ENCODE measurements at places on chromosomes 11 and 22.
A peak's percentile ranks its signal among the peaks of the same experiment; 100 is the strongest.

DNA sequence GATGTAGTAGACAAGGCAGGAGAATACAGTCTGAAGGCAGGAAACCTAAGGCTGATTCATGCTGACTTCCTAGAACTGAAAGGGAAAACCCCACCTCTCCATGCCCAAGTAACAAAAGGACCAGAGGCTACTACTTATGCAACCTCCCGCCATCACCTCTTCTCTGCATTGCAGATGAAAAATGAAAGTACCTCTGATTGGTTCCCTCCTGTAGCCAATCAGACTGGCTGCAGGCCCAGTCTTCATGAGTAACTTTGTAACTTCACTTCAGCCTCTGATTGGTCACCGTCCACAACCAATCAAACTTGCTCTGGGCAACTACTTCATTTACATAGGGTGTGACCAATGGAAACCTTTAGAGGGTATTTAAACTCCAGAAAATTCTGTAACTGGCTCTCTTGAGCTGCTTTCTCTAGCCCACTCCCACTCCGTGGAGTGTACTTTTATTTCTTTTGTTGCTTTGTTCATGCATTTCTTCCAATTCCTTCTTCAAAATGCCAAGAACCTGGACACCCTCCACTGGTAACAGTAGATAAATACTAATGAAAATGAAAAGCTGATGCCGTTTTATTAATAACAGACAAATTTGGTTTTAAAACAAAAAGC lies 5.2 kb upstream of the MAP6 start:
- peak; percentile 39 for DNase-seq

GRCh38 chr11:92329646-92330045 lies 105.0 kb downstream of the FAT3 start:
- peak; percentile 52 for DNase-seq

GRCh38 chr11:75893251-75893650 lies 78.2 kb downstream of the UVRAG start:
- no peak for DNase-seq

DNA sequence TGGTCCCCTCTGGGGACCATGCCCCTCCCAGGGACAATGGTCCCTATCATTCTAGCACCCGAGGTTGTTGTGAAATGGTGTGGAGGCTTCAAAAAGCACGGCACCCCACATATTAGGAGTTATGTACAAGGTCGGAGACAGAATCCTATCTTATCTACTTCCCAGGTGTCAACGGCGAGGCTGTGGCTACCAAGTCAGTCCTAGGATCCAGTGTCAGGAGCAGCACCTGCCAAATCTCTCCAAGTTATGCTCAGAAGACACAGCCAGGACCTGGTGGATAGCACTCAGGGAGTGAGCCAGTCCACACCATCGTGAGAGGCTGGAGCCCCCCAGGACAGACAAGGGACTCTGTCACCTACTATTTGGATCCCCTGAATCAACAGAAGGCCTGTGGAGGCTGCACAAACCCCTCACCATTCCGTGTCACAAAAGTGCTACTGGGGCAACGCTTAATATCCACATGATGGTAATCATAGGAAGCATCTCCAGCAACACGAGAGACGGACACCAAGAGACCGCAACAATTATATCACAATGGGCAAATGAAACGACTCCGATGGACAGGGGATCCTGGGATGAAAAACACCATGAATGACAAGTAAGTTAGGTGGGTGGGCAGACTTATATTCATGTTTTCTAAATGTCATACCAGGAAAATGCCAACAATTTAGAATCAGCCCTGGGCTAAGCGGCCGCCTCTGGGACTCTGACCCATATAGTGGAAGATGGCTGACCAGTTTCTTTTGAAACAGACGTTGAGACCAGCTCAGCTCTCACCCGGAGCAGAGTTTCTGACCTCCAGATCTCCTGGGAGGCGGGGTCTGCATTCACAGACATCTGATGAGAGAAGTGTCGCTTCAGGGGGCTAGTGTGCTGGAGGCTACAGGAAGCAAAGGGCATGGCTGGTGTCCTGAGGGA lies 108.4 kb downstream of the MED15 start:
- no peak for DNase-seq

DNA sequence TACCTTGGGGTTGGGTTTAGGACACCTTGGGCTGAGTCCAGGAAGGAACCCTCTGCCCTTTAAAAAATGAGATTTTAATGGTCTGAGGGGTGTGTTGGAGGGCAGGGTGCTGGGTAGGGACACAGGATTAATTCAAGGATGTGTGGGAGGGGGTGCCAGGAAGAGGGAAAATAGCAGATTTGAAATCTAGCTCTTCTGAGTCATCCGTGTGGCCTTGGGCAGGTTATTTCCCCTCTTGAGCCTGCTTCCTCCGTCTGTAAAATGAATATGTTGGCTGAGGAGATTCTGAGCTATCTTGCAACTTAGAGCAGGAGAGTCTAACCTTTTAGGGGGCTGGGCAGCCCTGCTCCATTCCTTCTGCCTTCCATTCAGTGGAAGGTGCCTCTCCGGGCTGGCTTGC lies 3.0 kb downstream of the TSPAN18 start:
- DNase-seq: no peak

GRCh38 chr22:46923394-46923793 lies 160.9 kb downstream of the TBC1D22A start:
- no peak for DNase-seq

GRCh38 chr11:36454551-36454940 lies 55.5 kb downstream of the TRAF6 start:
- no peak for DNase-seq

DNA sequence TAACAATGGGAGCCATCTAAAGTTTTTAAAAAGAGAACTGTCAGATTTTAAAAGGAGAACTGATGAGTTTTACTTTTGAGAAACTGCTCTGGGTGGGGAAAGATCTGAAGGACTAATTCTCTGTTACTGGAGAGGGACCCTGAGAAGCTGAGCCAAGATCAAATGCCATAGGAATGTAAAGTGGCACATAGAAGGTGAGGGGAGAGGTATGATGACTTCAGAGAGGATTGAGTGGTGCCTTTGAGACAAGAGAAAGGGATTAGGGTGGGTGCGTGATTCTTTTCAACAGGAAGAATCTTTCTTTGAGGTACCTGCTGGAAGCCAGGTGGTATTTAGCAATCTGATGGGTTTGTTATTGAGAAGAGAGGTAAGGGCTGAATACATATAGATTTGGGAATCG lies 9.0 kb downstream of the CRKL start:
- no peak for DNase-seq

DNA sequence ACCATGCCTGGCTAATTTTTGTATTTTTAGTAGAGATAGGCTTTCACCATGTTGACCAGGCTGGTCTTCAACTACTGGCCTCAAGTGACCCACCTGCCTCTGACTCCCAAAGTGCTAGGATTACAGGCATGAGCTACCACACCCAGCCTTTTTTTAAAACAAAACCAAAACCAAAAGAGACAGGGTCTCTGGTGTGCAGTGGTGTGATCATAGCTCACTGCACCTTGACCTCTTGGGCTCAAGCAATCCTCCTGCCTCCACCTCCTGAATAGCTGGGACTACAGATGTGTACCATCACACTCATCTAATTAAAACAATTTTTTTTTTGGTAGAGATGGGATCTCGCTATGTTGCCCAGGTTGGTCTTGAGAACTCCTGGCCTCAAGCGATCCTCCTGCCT lies 77.7 kb downstream of the PTPRJ start:
- no peak for DNase-seq

DNA sequence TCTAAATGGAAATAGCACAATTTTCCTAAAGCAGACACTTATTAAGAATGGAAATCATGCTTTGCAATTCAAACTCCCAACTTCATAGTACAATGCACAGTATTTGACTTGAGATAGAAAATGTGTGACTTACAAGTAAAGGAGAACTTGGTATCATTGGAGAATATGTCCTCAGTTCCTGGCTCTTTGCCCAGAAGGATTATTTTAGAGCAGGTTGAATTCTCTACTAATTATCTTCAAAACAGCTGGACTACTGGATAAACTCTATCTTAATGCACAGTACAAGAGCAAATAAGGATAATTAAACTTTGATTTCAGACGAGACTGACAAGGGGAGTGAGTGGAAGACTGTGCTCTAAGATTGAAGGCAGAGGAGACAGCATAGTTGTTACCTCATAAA lies 839.4 kb downstream of the OPCML start:
- no peak for DNase-seq

- no peak for DNase-seq
Observed at GRCh38 chr11:2480874-2481220, 36.0 kb downstream of the KCNQ1 start.

- peak; percentile 1 for DNase-seq
Observed at GRCh38 chr11:99069856-99070444, 49.2 kb downstream of the CNTN5 start.

DNA sequence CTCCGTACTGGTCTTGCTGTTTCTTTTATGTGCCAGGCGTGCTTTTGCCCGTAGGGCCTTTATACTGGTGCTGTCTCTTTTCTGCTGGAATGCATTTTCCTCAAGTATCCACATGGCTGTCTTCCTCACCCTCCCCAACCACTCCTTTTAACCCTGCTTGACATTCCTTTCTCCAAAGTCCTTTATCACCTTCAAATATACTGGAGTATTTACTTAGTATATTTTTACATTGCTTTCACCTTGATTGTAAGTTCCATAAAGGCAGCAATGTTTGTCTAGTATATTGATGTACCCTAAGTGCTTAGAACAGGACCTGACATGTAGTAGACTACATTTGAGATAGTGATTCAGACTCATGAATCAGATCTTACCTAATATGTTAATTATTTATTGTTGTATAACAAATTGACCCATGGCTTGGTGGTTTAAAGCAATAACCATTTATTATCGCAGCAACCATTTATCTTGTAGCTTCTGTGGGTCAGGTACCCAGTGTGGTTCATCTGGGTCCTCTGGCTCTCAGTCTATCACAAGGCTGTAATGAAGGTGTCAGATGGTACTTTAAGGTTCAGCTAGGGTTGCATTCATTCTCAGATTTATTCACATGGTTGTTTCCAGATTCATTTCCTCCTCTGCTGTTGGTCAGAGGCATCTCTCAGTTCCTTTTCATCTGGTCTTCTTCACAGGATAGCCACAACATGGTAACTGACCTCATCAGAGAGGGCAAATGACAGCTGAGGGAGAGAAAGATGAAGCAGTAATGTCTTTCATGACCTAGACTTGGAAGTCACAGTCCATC lies 34.2 kb downstream of the DDX10 start:
- DNase-seq: no peak

- no peak for DNase-seq
Observed at GRCh38 chr11:102934735-102935134, 20.8 kb downstream of the MMP13 start.

DNA sequence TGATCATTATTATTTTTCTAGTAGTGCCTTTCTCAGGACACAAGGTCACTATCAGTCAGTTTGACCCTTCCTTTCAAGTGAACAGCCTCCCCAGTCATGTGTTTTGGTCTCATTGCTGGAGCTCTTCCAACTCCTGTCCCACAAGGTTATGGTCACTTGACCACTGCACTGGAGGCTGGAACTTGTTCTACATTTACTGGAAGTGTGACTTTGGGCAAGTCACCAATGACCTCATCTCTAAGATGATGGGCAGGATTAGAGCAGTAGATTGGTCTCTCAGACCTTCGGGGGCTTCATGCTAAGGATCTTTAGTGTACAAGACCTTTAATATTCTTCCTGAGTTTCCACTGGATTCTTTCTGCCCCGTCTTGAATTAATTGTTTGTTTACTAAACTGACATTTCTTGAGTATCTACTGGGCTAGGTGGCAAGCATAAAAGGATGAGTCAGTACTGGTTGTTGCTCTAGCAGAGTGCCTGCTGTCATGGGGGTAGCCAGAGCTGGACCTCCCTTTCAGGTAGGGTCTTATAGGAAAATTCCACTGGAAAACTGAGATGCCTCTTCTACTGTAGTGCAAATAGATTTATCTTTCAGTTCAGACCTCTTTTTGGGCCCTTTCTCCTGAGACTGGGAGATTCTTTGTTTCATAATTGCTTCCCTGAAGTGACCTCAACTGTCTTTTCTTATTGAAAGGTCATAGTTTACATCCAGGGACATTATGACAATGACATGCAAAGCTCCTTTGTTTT lies 106.8 kb downstream of the GRAMD1B start:
- no peak for DNase-seq

DNA sequence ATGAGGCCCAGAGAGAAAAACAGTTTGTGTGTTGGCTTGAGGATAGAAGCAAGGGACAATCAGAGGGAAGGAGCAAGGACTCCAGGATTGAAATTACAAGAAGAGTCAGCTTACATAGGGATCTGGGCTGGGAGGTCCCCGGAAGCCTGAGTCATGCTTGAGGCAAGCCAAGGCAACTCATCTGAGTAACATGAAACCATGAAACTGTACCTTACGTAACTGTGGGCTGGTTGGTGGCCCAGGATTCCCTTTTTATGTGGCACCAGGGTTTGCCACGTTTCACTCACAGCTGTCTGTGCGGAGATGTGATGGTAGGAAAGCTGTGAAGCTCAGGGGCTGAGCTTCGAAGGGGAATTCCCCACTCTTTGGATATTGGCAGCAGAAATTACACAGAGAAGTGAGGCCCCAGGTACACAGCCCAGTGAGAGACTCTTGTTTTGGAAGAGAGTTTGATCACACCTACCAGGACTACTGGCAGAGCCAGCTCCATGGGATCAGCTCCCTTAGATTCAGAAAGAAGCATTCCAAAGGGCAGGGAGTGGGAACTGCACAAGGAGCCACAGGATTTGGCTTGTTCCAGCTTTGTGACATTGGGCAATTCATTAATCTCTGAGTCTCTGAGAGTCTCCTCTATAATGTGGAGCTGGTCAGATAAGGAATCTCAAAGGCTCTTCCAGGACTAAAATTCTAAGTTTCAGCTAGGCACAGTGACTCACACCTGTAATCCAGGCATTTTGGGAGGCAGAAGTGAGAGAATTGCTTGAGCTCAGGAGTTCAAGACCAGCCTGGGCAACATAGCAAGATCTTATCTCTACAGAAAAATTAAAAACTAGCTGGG lies 7.8 kb downstream of the SLC5A1 start:
- peak; percentile 73 for DNase-seq

Measured in fibroblast of skin of abdomen (primary cell).